NCI-H2107 (cell line): ENCODE measurements at places on chromosomes 6 and 20.

- no peak for DNase-seq
Observed at GRCh38 chr6:95227351-95227750, 350.0 kb upstream of the MANEA start.

- no peak for DNase-seq
Observed at GRCh38 chr6:35503534-35503933, 6.7 kb upstream of the TEAD3 start.

- no peak for DNase-seq
Observed at GRCh38 chr6:140566781-140567277, 1192.4 kb upstream of the CITED2 start.

GRCh38 chr20:47905628-47906347 lies 120.5 kb upstream of the SULF2 start:
- DNase-seq: no peak

DNA sequence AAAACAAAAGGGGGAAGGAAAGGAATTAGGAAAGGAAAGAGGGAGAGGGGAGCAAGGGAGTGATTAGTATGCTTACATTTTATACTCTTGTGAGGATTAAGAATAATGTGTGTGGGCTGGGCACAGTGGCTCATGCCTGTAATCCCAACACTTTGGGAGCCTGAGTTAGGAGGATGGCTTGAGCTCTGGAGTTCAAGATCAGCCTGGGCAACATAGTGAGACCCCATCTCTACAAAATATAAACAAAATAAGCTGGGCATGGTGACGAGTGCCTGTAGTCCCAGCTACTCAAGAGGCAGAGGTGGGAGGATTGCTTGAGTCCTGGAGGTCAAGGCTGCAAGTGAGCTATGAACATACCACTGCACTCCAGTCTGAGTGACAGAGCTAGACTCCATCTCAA lies 47.0 kb downstream of the SHLD1 start:
- DNase-seq: no peak
